AG09309 (cell line): ENCODE measurements at places on chromosomes 1 and 21.
A peak's percentile ranks its signal among the peaks of the same experiment; 100 is the strongest.

- no peak for DNase-seq
These were observed 9.4 kb downstream of the HYI start for GRCh38 chr1:43444151-43444828.

GRCh38 chr1:199202331-199202730 is 563.5 kb downstream of the PTPRC start:
- DNase-seq = no peak

GRCh38 chr1:36525166-36525565 is 42.5 kb upstream of the CSF3R start:
- DNase-seq = no peak

GRCh38 chr1:247406014-247406656 is 9.8 kb upstream of the NLRP3 start:
- DNase-seq = no peak

GRCh38 chr1:34695580-34695979 is 59.3 kb upstream of the GJB5 start:
- no peak for DNase-seq

GRCh38 chr1:30650968-30651320 is 72.4 kb downstream of the MATN1 start:
- no peak for DNase-seq

- DNase-seq = no peak
These were observed 51.4 kb downstream of the KIF21B start for GRCh38 chr1:200971955-200972711.

DNA sequence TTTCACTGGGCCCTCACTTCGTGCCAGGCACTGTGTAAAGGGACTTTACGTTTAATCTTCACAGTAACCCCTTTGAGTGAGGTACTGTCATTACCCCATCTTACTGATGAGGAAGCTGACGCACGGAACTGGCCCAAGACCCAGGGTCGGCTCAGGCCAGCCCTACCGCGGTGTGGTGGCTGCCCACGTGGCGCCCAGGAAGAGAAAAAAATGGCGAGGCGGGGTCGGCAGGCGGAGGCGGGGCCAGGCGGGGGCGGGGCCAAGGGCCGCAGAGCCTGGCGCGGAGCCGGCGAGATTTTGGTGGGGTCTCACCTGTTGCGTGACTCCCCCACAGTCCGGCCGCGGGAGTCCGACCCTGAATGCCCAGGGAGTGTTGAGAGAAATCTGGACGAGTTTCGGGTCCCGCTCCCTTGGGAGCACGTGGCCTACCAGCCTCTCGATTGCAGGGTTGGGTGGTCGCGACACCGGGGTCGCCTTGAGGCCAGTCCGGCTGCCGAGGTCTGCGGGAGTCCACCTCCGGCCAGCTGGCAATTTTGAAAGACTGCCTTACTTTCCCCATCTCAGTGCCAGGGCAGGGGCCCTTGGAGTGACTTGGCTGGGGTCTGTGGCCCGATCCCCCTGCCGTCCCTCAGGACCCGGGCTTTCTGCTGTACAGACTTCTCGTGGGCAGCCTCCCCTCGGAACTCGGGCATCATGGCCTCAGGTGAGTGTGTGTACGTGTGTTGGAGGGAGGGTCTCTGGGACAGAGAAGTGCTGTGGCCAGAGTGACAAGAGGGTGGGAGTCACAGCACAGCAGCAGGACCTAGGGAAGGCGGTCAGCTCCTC is at the start of the genes AMPD2 and GNAT2:
AMPD2 (plus strand) TSS at position 262 of the 825 bp plus-strand sequence. CDS start 1,339 bp downstream, outside the sequence.
GNAT2 (minus strand) TSS at position 41 of the 825 bp plus-strand sequence. CDS start 6,746 bp downstream, outside the sequence.
- peak; percentile 67 for DNase-seq

- no peak for DNase-seq
These were observed 49.9 kb downstream of the COL6A1 start for GRCh38 chr21:46031484-46031883.

DNA sequence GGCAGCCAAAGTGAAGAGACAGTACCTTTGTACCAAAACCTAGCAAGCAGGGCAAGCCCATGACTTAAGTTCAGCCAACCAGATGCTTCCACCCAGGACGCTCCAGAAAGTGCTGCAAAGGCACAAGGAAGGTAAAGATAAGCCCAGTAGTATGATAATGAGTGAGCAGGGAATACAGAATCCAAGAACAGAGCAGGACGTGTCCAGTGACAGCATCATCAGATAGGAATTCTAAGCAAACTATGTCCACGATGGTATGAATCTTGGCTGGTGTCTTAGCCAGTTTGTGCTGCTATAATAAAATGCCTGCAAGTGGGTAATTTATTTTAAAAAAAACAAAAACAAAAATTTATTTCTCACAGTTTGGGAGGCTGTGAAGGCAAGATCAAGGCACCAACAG is 13.6 kb downstream of the GJA4 start:
- no peak for DNase-seq

DNA sequence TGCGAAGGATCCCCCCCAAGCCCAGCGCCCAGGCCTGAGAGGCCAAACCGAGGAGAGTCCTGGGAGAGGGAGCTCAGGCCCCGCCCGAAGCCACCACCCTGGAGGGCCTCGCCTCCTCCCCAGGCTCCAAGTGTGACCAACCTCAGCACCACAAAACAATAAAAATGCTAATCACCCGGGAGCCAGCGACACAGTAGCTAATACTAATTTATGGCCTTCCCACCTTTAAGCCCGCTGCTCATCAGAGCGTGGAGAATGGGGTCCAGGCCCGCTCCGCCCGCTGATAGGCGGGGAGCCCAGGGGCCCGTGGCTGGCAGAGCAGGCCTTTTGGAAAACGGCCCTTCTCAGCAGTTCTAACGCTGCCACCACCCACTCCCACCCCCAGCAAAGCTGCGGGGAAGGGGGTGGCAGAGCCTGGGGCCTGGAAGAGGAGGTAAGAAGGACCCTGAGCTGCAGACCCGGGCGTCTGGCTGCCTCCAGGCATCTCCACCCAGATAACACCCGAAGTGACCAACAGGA is 20.4 kb upstream of the TAS1R2 start:
- DNase-seq = no peak

DNA sequence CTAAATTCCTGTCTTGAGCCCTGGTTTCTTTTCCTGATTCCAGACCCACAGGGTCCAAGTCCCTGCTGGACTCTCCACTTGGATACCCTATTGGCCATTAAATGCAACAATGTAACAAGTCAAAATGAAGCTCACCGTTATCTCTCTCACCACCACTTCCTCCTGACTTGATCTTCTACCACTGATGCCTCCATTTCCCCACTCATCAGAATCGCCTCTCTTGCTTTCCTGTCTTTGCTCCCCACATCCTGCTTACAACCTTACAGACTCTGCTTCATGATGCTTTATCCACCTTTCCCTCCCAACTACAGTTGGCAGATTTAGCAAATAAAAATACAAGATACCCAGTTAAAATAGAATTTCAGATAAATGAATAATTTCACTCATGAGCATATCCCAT is 343.8 kb downstream of the KCNH1 start:
- no peak for DNase-seq

GRCh38 chr1:33282791-33283190 is 26.5 kb downstream of the ZNF362 start:
- DNase-seq = no peak

GRCh38 chr1:179365342-179366092 is at the start of gene AXDND1:
TSS of gene AXDND1 (plus strand) at chr1:179365971. CDS start at chr1:179366510, 539 bp downstream.
- DNase-seq = peak; percentile 57

DNA sequence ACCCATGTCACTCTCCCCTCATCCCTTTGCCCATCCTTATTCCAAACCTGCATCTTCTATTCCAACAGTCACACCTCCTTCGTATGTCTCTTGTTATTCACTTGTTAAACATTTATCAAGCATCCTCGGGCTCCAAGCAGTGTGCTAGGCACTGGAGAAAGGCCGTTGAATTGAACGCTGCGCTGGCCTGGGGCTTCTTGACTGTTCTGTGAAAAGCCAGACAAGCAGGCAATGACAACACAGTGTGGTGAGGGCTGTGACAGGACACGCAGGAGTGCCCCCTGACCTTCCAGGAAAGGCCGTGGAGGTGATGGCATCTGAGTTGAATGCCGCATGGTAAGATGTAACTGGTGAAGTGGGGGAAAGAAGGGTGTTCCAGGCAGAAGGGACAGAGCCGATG is 19.2 kb downstream of the ETV3 start:
- no peak for DNase-seq

DNA sequence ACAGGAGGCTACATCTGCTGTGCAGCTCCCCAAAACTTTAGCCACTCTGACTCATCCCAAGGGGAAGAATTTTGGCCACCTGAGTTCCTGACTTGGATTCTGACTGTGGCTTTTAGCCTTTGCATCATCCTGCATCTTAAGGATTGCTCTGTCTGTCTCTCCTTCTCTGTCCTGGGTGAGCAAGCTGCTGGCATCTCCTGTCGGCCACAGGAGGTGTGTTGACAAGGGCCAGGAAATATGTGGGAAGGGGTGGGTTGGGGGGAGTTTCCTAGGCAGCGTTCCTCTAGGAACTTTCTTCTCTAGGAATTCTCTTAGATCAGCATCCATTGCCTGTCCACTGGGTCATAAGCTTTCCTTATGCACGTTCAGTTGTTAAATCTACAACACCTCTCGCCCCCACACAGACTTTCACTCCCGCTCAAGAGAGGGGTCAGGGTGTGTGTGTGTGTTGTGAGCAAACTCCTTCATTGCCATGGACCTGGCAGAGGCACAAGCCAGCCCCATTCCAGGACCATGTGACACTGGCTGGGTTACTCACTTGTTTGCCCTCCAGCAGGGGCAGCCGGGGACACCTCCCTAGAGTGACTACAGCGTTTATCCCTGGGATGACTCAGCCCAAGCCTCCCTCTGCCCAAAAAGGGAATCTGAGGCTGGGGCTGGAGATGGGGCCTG is 145.0 kb upstream of the DUSP10 start:
- peak; percentile 68 for DNase-seq

- no peak for DNase-seq
These were observed 1.4 kb upstream of the RBM15 start for GRCh38 chr1:110337704-110338308.

DNA sequence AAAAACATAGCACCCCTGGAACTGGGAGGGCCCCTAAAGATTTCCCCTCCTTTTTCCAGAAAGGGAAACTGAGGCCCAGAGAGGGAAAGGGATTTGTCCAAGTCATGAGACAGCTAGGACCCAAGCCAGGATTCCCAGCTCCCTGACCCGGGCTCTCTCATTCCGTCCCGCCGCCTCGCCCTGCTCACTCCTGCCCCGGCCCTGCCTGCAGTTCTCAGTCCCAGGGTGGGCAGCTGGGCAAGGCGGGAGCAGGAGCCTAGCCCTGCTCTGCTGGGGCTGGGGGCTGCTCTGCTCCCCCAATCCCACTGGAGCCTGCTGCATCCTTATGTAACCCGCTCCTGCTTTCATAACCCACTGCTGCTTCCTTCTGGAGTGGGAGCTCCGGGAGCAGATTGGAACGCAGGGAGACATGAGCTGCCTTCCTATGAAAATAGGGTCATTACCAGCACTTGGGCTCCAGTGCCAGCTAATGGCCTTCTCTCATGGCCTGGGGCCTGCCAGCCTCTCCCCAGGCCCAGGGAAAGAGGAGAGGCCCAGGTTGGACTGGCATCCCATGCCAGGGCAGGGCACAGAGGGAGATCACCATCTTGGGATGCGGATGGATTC is 84.5 kb downstream of the CAMK2N1 start:
- no peak for DNase-seq

DNA sequence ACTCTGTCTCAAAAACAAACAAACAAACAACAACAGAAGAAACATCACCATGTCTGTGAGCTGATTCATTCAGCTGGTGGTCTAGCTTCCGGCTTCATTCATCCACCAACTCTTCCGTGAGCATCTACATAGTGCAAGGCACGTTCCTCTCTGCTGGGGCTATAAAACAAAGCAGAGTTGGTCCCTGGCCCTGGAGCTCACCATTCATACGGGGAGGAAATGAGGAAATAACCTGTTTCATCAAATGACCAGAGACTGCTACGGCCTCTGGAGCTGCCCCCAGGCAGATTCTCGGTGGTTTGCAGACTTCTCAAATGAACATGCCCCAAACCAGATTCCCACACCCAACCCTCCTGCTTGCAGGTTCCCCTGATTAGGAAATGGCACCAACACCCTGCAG is 41.0 kb upstream of the ID3 start:
- no peak for DNase-seq

DNA sequence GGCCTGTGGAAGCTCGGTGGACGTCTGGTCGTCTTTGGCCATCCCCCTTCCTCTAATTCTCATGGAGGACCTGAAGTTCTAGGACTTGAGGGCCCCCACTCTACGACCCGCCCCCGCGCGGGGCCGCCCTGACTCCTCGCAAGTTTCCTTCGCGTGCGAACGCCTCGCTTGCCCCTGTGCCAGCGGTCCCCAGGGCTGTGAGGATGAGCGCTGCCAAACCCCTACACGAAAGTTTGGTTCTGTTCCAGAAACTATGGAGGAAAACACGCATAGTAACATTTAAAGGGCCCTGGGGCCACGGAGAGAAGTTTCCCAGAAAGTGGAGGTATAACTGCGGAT is 304 bp upstream of the GNG12 start:
- DNase-seq = peak; percentile 34

DNA sequence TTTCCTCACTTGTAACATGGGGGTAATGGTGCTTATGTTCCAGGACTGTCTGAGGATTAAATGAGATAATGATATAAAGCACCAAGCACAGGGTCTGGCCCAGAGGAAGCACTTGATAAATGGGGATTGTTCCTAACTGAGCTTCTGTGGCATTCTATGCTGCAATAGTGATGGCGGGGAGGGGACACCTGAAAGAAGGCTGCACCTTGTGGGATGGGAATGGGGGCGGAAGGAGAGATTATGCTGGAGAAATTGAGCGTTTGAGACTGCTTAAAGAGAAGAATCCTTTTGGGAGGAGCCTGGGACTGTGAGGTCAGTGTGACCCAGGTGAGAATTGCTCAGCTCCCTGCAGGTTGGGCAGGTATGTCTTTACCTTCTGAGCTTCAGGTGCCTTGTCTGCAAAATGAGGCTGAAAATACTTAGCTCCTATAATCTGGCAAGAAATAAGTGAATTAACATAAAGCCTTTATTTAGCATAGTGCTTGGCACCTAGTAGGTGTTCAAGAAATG is 55.9 kb upstream of the CTPS1 start:
- DNase-seq = no peak

GRCh38 chr1:96707023-96707422 is 14.6 kb upstream of the PTBP2 start:
- no peak for DNase-seq

GRCh38 chr1:81920245-81920740 is 119.6 kb downstream of the ADGRL2 start:
- no peak for DNase-seq

DNA sequence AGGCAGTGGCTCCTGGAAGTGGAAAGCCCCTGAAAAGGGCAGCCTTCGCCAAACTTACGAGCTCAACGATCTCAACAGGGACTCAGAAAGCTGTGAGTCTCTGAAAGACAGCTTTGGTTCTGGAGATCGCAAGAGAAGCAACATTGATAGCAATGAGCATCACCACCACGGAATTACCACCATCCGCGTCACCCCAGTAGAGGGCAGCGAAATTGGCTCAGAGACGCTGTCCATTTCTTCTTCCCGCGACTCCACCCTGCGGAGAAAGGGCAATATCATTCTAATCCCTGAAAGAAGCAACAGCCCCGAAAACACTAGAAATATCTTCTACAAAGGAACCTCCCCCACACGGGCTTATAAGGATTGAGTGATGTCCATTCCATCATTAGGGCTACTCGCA is 42.4 kb downstream of the PLPPR4 start:
- no peak for DNase-seq

GRCh38 chr1:21321963-21322680 is 31.9 kb upstream of the ECE1 start:
- DNase-seq = no peak
